ENCODE measurements at places on chromosomes 11 and 22. TPM values are rescaled to one million over a fixed set of nuclear protein-coding genes. Genes with fewer than 3 reads are reported as not detected.

Gene LDHA
- total RNA-seq = 3,261 TPM

Gene IGHMBP2
- total RNA-seq = 13.9 TPM

Gene FAT3
- 0.35 TPM for total RNA-seq

Gene CYB5R2
- total RNA-seq = 4.4 TPM

Gene TMEM191B
- 1.1 TPM for total RNA-seq

Gene USP47
- 27.2 TPM for total RNA-seq

Gene RHOG
- 98.7 TPM for total RNA-seq

Gene B3GAT3
- 54.8 TPM for total RNA-seq

Gene MYO18B
- total RNA-seq = 0.08 TPM

Gene FDXACB1
- total RNA-seq = 1.4 TPM

Gene RPLP2
- 2,318 TPM for total RNA-seq

Gene OR5A1
- not detected for total RNA-seq

Gene OR8B3
- not detected for total RNA-seq

Gene FAM181B
- 0.03 TPM for total RNA-seq

Gene TMPRSS6
- total RNA-seq = not detected

Gene PLAAT3
- total RNA-seq = 69.8 TPM

Gene ACER3
- total RNA-seq = 15.0 TPM

Gene USP35
- total RNA-seq = 7.0 TPM

Gene HTR3A
- total RNA-seq = not detected

Gene BRSK2
- total RNA-seq = 4.8 TPM

Gene MUC5AC
- total RNA-seq = 0.95 TPM

Gene CATSPER1
- 1.2 TPM for total RNA-seq

Gene AMBRA1
- total RNA-seq = 15.6 TPM

Gene PLAAT5
- not detected for total RNA-seq

Gene POLR3H
- 24.3 TPM for total RNA-seq

Gene MIAT
- 0.22 TPM for total RNA-seq

Gene CAPN5
- 7.0 TPM for total RNA-seq

Gene MISFA
- 1.6 TPM for total RNA-seq

Gene ELMOD1
- 0.25 TPM for total RNA-seq

Gene RNF26
- 37.4 TPM for total RNA-seq

Gene PDE3B
- 2.7 TPM for total RNA-seq

Gene KREMEN1
- total RNA-seq = 4.7 TPM

Gene FAM180B
- total RNA-seq = not detected

Gene OSM
- total RNA-seq = not detected

Gene DSCAML1
- 0.64 TPM for total RNA-seq

Gene POLA2
- 15.4 TPM for total RNA-seq

Gene ANGPTL5
- total RNA-seq = 0.14 TPM

Gene KRTAP5-7
- total RNA-seq = not detected

Gene PARVG
- total RNA-seq = not detected

Gene CDKN1C
- 10.0 TPM for total RNA-seq

Gene FXYD2
- 15.8 TPM for total RNA-seq

Gene MAPK8IP2
- total RNA-seq = 2.6 TPM

Measured in A549 treated with AZD2906 at 1 μM for 4 hours (cell line).